ENCODE measurements at places on chromosomes 3 and 15.

DNA sequence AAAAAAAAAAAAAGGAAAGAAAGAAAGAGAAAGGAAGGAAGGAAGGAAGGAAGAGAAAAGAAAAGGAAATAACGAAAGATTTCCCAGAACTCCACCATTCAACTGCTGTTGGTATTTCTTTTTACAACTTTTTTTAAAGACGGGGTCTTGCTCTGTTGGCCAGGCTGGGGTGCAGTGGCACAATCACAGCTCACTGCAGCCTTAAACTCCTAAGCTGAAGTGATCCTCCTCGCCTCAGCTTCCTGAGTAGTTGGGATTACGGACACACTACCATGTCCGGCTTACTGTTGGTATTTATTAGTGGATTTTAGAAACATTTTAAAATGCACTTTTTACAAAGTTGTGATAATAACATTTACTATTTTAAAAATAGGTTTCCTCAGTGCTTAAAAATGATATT is 15.0 kb upstream of the USP3 start:
- DNase-seq = no peak

DNA sequence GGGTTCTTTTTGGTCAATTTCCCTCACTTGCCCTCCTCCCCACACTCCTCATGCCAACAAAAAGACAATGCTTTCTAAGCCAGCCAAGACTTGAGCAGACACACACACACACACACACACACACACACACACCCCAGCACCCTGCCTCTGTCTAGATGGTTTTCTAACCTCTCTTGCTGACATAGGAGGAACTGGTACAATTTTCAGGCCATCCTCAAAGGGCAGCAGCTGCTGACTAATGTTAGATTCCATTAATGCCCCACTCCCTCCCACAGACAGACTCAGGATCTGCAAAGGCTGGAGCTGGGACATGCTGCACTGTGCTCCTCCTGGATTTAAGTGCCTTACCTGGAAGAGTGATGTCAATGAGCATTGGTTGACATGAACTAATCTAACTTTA is 438.4 kb downstream of the OCA2 start:
- DNase-seq = no peak

DNA sequence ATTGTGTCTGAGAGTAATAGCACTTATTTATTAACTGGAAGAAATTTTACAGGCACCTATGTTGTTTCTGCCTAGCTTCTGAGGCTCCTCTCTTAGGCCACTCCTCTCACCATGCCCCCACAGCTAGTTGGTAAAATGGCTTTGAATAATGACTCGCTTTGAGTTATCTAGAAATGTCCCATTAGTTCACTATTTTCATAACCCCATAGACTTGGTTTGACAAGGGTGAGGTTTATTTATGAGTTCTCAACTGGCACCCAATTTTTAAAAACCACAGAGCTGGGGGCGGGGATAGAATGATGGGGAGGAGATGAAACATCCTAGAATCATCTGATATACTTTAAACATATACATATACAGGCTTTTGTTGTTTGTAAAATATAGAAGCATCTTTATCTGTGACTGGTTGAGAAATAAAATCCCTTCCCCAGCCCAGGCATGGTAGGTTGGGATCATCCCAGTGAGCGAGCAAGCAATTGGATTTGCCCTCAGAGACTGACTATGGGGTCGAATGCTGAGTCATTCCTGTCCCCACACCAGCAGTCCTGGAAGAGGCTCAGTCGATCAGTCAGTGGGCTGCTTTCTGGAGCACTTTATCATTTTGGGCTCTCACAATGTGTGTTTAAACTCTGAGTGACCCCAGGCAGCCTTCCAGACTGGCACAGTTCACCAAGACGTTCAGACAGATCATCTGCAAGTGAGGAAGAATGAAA is 60.2 kb upstream of the TSEN2 start:
- no peak for DNase-seq

DNA sequence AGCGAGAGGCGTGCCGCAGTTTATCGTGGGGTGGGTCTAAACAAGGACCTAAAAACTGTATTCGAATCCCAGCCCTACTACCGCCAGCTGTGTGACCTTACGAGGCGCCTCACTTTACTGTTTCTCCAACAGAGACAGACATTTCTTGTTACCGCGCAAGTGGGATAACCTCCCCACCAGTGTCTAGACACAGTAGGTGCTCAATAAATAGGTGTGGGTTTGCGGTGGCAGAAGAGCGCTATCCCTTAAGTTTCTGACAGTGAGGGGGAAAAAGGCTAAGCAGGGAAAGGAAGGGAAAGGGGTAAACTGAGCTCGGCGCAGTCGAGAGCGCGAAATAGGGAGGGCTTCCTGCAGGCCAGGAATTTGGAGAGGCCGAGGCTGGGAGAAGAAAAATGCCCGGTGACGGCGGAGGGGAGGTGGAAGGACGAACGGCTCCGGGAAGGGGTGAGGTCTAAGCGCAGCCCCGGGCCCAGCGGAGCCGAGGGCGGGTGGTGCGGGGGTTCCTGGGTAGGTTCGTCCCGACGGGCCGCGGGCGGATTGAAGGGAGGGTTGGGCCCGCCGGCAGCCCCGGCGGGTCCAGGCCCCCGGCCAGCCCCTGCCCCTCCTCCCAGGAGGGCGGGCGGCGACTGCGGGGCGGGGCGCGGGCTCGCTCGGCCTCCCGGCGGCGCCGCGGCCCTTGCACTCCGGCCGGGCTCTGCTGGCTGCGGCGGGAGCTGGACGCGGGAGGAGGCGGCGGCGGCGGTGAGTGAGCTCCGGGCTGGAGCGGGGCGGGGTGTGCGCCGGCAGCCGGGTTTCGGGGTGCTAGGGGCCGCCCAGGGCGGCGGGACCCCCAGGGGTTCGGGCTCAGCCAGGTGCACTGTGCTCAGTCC is at the start of gene CGNL1:
TSS of gene CGNL1 (plus strand) at position 679 of the 869 bp plus-strand sequence. CDS start 61,495 bp downstream, outside the sequence.
- DNase-seq = no peak

All from stimulated activated CD8-positive, alpha-beta memory T cell treated with anti-CD3 and anti-CD28 coated beads, Interleukin-4, amount 100 ng/mL, for 1 hour (primary cell).